ENCODE measurements at places on chromosomes 1 and 21.

DNA sequence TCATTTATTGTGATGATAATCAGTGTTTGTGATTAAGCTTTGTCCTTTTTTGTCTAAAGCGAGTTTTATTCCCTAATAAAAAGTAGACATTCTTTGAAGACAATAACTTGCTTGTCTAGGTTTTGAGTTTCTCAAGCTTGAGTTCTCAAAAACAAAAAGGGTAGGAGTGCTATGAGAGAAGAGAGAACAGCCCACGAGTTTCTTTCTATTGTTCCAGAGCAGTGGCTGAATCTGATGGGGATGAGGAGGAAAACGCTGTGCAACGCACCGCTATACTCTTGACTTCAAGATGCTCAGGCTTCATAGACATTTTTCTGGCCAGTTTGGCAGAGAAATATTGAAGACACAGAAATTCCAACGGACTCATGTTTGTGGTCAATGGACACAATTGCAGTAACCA lies 669.8 kb upstream of the B3GALT2 start:
- DNase-seq = no peak

DNA sequence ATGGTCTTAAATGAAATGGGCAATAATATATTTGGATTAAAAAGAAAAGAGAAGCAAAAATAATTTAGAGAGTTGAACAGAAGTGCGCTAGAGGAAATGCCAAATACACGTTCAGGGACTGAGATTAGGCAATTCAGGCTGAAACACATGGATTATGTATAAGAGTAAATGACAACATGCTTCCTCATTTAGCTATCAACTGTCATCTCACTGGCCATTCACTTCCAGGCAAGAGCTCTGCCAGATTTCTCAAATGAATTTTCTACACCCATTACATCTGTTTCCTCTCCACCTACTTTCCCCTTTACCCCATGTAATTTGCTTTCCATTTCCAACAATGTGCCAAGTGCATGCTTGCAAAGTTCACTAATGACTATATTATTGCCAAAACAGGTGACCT lies 582.4 kb downstream of the LTN1 start:
- no peak for DNase-seq

DNA sequence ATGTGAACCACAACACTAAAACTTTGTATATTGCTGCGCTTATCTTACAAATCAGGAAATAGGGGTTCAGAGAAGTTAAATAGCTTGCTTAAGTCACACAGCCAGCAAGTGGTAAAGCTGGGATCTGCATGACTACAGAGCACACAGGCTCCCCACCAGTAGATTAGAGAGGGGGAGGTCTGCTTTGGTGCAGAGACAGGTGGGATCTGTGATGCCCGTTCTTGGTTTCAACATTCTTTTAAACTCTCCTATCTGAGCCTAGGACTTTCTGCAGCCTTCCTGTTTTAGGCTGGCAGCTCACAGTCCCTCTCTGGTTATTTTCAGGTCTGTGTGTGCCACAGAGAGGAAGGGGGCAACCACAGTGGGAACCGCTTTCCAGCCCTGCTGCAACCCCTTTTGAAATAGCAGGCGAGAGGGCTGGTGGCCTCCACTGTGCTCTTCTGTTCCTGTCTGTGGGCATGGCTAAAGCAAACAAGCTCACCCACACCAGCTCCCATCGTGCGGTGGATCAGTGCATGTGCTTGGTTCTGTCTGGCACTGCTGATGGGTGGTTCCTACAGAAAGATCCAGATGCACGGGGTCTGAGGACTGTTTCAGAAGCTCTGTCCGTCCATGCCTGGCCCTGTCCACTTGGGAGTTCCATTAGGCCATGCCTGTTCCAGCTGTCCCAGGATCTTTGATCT lies 1.7 kb upstream of the IL6R start:
- no peak for DNase-seq

GRCh38 chr1:16972189-16972895 lies 8.1 kb downstream of the MFAP2 start:
- no peak for DNase-seq

- no peak for DNase-seq
Observed at GRCh38 chr1:218527737-218528136, 182.6 kb downstream of the TGFB2 start.

DNA sequence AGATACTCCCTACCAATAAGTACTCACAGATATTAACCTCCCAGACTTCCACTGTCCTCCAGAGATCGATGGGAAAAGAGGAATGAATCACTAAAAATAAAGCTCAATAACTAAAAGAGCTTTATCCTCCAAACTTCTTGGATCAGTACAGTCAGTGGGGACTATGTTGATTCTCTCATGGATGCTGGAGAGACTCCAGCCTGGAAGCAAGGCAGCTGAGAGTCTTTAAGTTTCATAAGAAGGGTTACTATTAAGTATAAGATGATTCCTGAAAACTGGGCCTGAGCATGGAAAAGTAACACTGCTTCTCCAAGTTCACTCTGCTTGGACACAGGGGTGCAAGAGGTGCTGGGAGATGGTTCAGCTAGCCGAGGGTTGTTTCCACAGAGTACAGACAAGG lies 6.2 kb upstream of the DDR2 start:
- no peak for DNase-seq

DNA sequence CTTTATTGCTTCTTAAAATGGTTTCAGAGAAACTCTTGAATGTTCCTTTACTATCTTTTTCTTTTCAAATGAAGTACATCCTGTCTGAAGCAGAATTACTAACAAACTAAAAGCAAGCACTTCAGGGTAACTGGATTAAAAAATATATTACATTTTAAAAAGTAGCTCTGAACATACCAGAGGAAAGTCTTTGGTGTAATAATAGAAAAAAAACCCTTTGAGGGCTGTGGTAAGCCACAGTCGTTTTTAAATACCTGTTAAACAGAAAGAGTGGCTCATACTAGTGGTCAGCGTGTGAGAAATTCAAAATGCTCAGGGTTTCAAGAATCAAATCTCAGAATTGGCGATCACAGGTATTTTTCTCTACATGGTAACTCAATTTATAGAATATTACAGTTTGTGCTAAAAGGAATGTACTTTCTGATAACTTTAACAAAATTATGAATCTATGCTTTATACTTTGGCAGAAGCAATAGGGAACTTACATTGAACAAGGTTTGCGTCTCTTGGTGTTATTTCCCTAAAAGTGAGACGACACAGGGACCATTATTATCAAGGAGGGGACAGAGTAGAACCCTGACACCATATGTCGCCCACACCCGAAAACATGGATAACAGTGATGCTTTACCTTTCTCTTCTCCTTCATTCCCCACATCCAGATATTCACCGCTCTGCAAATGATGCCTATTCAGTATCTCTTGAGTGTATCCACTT lies 97.0 kb upstream of the DPH5 start:
- DNase-seq = no peak

DNA sequence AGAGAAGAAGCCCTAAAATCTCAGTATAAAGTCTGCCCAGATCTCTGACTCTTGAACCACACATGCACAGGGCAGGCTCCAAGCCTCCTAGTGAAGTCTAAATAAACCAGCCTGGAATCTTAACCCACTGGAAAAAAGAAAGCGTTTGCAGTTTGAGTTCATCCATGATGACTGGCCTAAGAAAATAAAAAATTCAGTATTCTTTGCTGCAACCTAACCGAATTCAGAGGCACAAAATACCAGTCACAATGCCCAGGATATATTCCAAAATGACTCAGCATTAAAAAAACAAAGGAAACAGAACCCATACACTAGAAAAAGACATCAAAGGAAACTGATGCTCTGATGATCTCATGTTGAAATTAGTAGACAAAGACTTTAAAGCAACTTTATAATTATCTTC lies 269.2 kb downstream of the SDCCAG8 start:
- no peak for DNase-seq
